ENCODE measurements at places on chromosomes 7 and 10. TPM values are rescaled to one million over a fixed set of nuclear protein-coding genes. Genes with fewer than 3 reads are reported as not detected.

The NUTM2A gene
- 3.1 TPM for total RNA-seq

The NPTX2 gene
- 9.7 TPM for total RNA-seq

The HMX2 gene
- total RNA-seq = not detected

The MBLAC1 gene
- 8.1 TPM for total RNA-seq

The RAB19 gene
- total RNA-seq = not detected

The ECHS1 gene
- 31.9 TPM for total RNA-seq

The DRGX gene
- not detected for total RNA-seq

The KAZALD1 gene
- 0.94 TPM for total RNA-seq

The CFAP69 gene
- 9.1 TPM for total RNA-seq

The SPDYE2 gene
- not detected for total RNA-seq

The ACADSB gene
- total RNA-seq = 13.1 TPM
